ENCODE measurements at places on chromosomes 4 and X.

- no peak for DNase-seq
These were observed 298.2 kb upstream of the KLF3 start for GRCh38 chr4:38365748-38366310.

- no peak for DNase-seq
These were observed 2.8 kb upstream of the CTSO start for GRCh38 chr4:155956461-155956860.

DNA sequence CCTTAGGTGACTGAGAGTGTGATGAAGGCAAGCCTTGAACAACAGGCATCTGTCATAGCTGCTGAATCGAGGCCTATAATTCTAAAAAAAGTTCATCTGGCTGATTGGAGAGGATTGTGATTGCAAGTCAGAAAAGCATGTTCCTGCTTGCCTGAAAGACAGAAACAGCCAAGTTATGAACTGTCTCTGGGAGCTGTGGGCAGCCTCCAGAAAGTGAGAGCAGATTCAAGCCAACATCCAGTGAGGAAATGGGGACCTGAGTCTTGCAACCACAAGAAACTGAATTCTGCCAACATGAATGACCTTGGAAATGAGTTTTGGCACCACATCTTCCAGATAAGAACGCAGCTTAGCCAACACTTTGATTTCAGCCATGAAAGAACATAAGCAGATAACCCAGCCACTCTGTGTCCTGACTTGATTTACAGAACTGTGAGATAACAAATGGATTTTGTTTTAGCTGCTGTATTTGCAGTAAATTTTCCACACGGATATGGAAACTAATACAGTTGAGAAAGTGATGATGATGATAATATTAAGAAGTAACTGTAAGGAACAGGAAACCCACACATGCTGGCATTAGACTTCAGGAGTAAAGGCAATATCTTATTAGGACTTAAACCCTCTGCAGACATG lies 240.3 kb upstream of the NDST3 start:
- no peak for DNase-seq

GRCh38 chr4:114807357-114807756 lies 208.8 kb downstream of the UGT8 start:
- DNase-seq: no peak

DNA sequence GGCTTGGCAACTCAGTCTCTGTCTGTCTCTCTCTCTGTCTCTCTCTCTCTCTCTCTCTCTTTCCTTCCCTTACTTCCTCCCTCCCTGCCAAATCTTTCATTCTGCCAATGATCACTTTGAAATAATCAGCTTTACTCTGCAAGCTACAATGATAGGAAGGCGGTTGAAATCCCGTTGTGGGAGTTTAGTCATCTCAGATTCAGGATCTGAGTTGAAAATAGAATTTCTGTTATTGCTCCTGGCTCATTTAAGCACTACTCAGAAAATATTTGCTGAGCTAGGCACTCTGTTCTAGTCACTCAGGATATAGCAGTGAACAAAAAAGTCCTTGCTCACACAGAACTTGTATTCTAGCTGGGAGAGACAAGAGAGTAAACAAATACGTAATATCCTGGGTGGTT lies 56.3 kb upstream of the DCTD start:
- DNase-seq: no peak

DNA sequence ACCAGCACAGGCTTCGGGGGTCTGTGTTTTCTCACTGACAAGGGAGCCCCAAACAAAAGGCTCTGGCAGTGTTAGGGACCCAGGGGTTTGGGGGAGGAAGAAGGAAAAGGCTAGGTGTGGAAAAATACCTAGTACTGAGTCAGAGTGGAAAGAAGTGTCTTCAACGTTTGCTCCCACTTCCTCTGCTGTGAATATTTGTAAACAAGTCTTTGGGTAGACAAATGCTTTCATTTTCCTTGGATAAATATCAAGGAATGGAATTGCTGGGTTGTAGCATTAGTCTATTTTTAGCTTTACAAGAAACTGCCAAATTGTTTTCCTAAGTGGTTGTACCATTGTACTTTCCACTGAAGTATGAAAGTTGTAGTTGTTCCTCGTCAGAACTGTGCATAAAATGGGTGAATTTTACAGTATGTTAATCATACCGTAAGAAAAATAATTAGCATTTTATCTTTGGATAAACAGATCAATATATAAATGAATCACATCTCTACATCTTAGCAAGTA lies 17.4 kb downstream of the COL4A5 start:
- no peak for DNase-seq

DNA sequence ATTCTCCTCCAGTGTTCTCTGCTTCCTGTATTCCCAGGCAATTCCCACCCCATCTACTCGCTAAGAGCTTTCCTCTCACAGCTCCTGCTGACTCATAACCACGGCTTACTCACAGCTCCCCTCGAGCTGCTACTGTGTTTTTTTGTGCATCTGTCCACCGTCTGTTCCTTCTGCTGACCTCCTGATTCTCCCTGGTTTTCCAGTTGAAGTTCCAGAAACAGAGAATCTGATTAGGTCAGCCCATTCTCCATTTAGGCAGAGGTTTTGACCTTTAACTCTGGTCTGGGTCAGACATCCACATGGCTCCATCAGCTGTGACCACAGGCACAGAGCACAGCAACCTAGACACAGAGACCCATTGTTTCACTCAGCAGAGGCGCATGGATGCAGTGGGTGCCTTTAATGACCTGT lies 5.5 kb upstream of the SMIM20 start:
- DNase-seq: no peak

DNA sequence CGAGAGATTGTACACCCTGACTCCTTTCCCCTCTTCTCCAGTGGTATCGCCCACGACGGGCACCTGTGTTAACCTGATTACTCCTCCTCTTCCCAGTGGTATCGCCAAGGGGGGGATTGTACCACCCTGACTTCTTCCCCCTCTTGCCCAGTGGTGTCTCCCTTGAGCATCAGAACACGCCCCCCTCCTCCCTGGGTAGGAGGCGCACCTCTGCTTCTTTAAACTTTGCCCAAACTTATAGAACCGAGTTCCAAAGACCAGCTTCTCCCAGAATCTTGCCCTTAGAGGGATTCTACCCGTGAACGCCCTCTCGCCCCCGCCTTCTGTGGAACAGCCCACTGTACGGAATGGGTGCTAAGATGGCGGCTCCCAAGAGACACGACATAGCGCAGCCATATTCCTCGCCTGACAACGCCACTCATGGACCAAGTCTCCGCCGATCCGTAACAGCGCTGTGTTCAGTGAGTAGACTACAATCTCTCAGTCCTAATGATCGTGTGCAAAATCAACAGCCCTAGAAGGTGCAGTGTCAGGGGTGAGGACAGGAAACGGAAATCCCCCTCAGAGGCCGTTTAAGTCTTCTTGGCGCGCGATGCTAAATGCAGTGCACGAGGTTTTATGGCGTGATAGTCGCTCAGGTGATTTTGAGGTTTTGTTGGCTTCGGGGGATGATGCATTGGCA lies 4.2 kb upstream of the ZNF157 start:
- DNase-seq: peak; percentile 12

DNA sequence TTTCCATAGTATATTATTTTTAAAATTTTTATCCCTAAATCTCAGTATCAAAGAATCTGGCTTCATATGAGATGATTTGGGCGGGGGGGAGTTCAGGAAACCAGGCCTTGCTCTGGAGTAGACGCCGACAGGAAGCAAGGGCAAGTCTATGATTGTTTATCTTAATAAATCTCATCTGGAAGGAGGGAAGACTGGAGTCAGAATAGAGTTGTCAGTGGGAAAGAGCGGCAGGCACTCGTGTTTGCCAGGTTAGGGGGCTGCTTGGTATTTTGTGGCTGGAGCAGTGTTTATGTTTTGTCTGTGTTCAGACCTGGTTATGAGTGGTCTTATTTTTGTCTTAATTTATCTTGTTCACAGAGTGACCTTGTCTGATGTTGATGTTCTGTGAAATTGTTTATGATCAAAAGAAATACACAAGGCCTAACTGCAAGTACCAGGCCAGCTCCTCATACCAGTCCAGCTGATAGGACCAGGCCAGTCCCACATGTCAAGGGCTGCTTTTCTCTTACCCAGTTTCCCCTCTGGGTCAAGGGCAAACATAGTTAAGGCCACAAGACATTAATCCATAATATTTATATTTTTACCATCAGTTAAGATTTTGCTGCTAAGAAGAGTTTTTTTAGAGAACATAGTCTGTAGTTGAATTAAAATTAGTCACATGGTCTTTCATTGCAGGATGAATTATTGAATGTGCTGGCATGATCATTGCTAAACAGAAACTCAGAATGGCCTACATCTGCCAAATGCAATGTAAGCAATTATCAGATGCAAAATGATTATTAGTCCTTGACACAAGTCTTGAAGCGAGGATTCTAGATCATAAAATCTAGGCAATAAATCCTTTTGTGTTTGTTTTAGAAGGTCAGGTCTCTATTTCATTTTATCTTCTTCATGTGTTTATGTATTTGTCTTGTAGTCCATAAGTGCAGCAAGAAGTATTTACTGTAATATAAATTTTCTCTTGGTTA lies 176.5 kb downstream of the GASK1B start:
- DNase-seq: no peak

DNA sequence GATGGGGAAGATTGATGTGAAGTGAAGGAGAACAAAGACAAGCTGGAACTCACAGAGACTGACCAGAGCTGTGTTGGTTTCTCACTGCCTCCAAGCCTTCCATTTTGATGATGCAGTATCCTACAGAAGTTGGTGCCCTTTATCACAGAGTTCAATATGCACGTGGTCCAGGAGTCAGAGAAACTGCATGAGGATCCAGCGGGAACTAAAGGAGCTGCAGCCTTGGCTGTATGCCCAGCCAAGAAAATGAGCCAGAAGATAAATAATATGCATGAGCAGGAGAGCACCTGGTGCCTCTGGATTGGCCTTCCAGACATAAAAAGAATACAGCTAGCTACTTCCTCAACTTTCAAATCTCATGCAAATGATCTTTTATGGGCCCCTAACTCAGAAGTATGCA lies 44.3 kb upstream of the DCLK2 start:
- no peak for DNase-seq

- DNase-seq: peak; percentile 24
These were observed 39.5 kb downstream of the CD40LG start for GRCh38 chrX:136687457-136687856.

- DNase-seq: peak; percentile 11
These were observed 2.5 kb downstream of the CACNA1F start for GRCh38 chrX:49230500-49231232.

DNA sequence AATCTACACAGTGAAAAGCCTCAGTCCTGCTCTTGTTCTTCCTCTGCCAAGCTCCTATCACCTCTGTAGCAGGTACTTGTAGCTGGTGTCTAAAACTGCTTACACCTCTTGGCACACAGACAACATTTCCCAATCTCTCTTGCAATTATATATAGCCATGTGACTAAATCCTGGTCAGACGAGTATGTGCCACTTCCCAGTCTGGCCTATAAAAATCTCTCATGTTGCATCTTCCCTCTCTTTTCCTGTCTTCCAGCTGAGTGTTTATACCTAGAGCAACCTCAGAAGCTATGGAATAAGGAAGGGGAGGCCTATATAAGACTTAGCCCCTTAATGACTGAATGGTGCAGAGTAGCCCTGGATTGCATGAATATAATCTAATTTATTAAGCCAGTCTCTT lies 105.8 kb downstream of the RNF150 start:
- no peak for DNase-seq

DNA sequence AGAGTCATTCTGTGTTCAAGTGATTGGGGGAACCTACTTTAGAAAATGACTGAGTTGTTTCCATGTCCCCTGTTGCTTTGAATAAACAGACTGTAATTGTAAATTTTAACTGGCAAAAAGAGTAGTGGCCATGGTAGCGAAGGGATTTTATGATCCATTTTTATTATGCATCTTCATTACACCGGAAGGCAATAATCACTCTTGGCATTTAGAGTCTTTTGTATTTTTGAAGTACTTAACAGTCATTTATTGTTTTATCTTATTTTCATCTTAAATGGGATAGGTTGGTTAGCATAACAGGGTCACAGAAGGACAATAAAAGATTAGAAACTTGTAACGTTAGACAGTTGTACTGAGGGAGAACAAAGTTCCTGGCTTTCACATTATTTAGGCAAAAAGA lies 11.0 kb upstream of the OTC start:
- DNase-seq: no peak
